Breast epithelium (tissue), 4 donors: ENCODE measurements at places on chromosomes 12 and 14.

- DNase-seq, result no peak
Measured at GRCh38 chr12:64170024-64170423, 52.1 kb downstream of the KICS2 start.

GRCh38 chr14:90545382-90545781 is 148.6 kb downstream of the CALM1 start:
- no peak for DNase-seq

DNA sequence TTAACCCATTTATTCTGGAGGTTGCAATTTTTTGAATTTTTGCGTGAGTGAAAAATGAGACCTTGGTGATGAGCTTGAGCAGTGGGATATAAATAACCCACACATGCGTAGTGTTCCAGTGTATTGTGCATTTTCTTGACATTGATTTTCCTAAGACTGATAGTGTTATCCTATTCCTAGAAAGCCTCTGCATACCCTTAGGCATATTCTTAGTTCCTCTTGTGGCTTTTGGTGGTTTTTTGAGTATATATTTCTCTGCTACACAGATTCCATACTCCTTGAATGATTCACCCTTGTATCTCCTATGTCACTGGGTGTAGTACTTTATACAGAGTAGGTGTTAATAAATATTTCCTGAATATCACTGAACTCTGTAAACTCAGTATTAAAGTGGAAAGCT is 363.4 kb upstream of the PDE3A start:
- no peak for DNase-seq

- DNase-seq, result no peak
Measured at GRCh38 chr14:36807727-36808126, 146.1 kb downstream of the PAX9 start.

GRCh38 chr14:105154476-105154871 is 14.1 kb downstream of the JAG2 start:
- no peak for DNase-seq

DNA sequence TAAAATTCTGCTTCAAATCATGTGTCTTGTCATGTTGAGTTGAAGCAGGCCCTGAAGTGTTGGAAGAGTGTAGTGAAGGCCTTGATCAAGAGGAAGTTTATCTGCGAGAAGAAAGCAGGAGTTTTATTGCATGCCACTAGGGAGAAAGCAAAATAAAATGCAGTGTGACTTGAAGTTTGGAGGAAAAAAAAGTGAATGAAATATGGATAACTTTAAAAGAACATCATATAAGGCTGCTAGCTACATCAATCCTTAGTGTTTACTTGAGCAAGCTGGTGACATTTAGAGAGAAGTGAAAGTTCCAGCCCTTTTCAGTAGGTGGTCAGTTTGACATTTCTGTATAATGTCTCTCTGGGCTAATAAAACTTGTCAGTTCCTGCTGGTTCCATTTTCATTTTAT is 841.1 kb downstream of the TMTC2 start:
- no peak for DNase-seq

DNA sequence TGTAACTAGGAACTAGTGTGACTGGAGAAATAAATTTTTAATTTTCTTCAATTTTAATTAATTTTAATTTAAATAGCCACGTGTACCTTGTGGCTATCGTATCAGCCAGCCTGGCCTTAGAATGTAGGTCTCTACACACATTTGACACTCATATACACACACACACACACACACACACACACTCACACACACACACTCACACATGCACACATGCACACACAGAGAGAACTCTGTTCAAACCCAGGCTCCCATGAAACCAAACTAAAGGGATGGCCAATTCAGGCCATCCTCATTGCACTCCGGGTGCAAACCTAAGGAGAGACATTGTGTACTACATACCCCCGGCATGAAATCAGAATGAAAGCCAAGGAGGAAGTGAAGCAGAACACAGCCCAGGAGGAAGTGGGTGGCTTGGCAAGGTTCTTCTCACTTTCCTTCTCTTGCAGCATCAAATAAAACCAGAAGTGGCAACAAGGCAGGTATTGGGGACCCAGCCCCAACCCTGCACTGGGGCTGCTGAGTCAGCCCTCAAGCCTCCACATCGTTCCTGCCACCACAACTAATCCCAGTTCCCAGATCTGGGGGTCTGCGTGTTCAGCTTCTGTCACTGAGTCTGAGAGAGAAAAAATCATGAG is 26.2 kb upstream of the CHPT1 start:
- no peak for DNase-seq

DNA sequence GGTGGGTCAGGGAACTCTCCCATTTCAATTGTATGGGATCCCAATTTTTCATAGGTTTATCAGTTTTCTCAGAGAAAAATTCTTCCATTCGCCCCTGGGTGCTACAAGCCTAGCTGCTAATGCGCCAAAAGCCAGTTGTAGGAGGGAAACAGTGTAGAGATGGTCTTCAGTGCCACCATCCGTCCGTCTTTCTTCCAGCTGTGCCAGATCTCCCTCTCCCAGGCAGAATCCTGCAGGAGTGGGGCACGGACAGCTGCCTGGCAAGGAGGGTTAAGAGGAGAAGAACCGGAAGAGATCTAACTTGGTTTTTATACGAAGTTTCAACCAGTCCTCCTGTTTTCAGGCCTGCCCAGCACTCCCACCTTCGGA is 38.9 kb upstream of the FUT8 start:
- DNase-seq, result no peak

DNA sequence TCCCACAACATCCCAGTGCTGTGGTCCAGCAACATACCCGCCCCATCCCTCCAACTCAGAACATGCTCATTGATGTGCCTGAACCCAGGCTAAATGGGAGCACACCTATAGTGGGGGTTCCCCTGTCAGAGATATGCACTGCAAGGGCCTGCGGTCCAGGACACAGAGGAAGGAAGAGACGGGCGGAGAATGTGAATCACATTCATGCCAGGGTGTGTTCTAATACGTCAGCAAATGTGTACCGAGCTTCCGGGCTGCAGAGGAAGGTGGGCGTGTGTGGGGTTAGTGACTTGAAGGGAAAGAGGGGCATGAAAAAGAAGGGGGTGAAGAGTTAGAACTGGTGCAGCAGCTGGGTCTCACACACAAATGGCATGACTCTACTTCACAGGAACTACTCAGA is 83.7 kb downstream of the DPF3 start:
- DNase-seq, result no peak

DNA sequence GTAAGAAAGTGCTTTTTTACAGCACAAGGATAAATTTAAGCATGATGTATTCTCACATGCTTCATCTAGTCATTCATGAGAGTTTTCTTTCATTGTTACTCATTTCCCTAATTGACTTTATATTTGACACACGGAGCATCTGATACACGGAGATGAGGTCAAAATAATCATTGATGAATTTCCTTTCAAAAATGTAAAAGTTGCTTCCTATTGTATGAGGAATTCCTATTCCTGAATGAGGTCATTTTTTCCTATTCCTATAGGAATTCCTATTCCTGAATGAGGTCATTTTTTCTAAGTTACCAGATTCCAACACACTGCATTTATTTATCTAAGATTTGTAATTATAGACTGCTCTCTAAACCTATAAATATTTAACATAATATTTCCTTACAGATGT is 316.7 kb upstream of the KITLG start:
- no peak for DNase-seq

DNA sequence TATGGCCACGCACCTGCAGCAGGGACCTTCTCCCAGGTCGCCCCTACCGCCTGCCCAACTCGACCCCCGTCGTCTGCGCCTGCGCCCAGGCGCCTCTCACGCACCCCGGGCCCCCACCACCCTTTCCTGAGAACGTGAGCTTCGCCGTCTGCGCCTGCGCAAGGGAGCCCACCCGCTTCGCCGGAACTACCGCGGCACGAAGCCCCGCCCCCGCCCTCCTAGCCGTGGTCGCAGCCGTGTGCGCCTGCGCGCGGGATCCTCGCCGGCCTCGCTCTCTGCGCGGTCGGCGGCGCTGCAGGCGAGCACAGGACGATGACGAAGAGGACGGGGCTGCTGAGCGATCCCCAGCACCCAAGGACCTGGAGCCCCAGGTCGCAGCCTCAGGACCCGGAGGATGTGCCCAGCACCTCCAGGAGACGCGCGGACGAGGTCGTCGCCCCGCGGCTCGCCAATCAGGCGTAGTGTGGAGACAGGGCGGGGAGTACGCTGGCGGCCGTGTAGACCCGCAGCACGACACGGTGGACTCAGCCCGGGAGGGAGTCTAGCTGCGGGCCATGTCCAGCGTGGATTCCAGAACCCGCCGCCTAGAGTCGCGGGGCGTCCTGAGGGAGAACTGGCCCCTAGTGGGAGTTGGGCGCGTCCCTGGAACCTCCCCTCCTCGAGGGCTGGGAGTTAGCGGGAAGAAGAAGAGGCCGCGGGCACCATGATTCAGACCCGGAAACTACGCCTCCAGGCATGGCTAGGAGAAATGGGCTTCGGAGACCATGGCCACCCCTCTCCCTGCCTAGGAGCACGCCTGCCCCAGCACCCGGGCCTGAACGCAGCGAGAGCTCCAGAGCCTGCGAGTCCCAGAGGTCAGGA is 1120.8 kb upstream of the TMEM132C start:
- DNase-seq, result no peak

GRCh38 chr12:10182354-10183049 is 3.7 kb downstream of the TMEM52B start:
- no peak for DNase-seq
